AG09309 (cell line): ENCODE measurements at places on chromosomes 7 and 10.

- no peak for DNase-seq
Measured at GRCh38 chr7:40746841-40747556, 612.2 kb downstream of the SUGCT start.

DNA sequence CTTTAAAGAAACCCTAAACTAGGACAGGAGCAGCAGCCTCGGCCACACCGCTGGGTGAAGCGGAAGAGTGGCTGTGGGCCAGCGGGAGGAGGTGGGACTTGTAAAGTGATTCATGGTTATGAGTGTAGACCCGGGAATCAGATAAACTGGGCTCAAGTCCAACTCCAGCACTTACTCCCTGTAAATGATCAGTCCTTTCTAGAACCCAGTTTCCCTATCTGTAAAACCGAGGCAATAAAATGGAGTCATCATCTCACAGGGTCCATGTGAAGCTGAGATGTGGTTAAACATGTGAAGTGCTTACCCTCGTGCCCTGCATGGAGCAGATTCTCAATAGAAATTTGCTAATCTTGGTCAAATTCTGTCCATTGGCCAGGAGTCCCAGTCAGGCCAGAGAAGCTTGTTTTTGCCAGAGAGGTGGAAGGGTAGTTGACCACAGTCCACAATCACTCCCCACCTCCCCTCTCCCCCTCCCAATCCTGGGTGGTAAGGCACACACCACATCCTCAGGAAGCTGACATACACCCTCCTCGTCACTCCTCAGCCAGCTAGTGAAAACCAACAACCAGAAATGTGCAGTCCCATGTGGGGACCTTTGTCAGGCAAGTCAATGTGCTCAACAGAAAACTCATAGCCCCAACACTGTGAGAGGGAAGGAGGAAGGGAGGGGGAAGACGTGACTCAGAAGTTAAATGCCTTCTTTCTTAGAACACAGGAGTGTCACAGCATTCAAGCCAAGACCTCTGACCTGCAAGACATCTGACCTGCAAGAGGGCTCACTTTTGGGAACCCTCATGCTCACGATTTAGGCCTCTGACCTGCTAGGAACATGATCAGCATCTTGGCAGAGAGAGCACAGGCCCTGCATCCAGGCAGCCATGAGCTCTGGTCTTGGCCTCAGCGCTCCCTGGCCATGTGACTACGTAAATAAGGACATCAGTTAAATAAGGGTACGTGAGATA lies 145.1 kb downstream of the PLXNA4 start:
- DNase-seq: peak; percentile 83

- no peak for DNase-seq
Measured at GRCh38 chr7:112137141-112138101, 68.8 kb downstream of the DOCK4 start.

GRCh38 chr10:118173296-118173695 lies 126.6 kb upstream of the RAB11FIP2 start:
- DNase-seq: no peak

DNA sequence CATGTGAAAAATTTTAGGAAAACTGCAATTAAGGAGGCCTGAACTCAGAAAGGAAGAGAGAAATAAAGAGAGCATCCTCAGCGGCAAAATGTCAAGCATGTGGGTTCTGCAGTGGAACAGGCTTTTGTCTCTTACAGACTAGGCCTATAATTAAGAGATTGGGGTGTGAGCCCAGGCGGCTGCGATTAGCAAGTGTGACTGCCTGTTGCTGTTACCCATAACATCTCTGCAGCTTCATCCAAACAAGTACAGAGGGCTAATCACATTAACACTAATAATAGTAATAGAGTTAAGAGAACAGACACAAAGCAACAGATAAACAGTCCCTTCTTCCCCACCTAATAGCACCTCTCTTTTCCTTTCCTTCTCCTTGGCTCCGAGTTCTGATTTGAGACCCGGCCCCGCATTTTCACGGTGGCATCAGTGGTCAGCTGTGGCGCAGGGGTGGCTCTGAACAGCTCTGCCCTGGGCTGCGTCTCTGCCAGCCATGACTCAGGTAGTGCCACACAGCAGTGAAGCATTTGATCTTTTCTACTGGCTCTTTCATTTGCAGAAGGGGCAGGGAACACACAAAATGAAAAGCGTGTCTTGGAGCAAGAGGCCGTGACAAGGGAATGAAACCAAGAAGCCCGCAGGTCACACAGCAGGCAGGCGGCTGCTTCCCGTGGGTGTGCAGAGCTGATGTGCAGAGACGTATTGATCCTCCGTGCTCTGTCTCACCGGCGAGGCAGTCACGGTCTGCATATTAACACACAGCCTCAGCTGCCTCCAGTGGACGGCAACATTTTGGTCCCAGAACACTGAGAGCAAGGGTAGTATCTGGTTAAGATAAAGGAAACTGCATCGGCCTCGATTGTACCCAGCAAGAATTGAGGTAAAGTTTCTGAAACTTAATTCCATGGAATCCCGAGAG lies 103.1 kb downstream of the KLF6 start:
- DNase-seq: no peak

DNA sequence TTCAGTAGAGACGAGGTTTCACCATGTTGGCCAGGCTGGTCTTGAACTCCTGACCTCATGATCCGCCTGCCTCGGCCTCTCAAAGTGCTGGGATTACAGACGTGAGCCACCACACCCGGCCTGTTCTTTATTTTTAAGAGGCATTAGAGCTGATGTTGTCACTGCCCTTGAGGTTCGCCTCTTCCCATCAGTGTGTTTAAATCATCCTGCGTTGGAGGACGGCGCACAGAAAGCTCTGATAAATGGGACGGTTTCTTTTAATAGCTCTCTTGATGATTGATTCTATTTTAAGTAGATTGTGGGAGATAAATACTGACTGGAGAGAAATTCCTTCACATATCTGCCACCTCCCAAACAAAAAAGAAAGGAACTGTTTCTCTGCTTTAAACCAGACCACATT lies 29.0 kb downstream of the UPP1 start:
- no peak for DNase-seq

- DNase-seq: peak; percentile 40
Measured at GRCh38 chr10:116891208-116891607, 41.9 kb downstream of the ENO4 start.

DNA sequence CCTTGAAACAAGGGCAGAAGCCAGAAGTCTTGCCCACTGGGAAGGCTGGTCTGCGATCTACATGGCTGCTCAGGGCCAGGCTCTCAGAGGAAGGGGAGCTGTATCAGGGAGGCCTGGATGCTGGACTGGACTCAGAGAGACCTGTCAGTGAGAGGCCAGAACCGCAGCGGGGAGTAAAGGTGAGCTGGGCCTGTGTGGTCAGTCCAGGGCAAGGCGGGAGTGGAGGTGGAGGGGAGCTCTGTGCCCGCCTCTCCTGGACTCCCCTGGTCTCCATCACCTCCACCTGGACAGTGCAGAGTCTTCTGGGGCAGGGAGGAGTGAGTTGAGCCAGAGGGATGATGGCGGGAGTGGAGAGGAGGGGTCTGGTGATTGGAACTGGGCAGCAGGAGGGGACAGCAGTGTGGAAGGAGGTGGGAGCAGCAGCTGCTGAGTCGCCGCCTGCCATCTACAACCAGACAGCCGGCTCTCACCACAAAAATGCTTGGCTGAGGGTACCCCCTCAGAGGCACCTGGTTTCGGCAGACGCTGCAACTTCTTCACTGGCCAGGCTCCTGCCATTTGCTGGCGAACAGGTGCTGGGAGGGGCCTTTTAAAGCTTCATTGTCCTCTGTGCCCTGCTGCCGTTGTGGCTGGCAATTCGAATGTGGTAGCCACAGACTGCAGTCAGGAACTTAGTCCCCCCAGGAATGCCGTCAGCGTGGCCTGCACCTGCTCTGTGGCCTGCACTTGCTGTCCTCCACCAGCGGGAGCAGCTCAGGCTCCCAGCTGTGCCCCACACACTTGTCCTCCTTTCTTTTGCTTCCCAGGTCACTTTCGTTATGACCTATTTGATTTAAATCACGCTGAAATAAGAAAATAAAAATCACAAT lies 3.5 kb downstream of the RASSF4 start:
- no peak for DNase-seq

- no peak for DNase-seq
Measured at GRCh38 chr7:129188372-129188891, at the start of gene SMO. TSS of gene SMO (plus strand) at chr7:129188633. CDS start at chr7:129189152, 519 bp downstream.

GRCh38 chr10:67802767-67803538 lies 35.0 kb downstream of the DNAJC12 start:
- no peak for DNase-seq

DNA sequence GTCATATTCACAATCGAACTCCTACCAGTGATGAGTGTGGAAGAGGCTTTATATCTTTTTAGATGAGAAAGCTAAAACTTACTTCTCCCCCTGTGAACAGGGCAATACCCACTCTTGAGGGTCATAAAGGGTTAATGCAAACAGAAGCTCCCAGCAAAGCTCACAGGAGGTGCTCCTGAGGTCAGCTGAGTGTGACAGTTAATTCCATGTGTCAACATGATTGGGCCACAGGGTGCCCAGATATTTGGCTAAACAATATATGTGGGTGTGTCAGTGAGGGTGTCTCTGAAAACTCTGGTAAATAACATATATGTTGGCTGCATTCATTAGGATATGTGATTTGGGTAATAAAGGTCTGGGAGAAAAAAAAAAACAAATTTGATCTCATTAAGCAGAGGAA lies 86.0 kb downstream of the HIP1 start:
- DNase-seq: no peak

- no peak for DNase-seq
Measured at GRCh38 chr10:102627291-102627735, 17.0 kb upstream of the TRIM8 start.

- DNase-seq: no peak
Measured at GRCh38 chr7:109641445-109641844, 1071.8 kb downstream of the DNAJB9 start.

DNA sequence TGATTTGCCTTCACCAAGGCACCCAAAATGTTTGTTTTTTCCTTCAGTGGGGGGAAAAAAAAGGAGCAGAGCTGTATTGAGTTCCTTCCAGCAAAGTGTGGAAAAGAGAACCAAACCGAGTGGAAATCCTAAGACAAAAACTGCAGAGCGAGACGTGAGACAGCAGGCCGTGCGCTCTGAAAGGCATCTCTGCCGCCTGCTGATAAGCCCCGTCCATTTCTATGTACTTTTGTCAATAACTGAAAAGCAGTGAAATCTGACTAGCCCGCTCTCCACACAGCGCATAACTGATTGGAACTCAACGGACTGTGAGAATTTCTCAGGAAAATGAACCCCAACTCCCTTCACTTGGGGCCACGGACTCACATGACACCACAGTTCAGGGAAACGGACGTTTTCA lies 83.2 kb downstream of the COBL start:
- DNase-seq: no peak

DNA sequence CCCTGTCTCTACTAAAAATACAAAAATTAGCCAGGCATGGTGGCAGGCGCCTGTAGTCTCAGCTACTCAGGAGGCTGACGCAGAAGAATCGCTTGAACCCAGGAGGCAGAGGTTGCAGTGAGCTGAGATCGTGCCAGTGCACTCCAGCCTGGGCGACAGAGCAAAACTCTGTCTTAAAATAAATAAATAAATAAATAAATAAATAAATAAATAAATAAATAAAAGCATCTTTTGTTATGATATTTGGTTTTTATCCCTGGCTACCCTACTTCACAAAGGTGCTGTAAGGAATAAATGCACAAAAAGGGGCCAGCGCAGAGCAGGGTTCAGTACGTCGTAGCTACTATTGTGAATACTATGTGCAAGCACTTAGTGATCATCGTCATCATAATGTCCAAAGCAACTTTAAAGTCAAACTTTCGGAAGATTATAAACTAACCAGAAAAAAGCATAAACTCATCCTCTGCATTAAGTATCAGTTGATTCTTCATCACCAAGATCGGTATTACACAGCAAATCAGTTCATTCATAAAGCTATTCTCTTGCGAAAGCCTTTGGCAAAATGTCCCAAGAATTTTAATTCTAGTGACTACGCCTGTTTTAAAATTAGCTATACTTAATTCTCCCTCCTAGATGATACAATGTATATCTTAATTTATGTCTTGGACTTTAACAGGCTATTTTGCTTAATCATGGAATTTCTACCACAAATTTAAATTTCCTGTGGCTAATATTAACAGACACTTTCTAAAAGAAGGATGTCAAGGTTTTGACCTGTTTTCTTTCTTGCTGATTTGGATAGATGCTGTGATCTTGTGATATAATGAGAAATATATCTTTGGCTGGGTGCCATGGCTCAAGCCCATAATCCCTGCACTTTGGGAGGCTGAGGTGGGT lies 7.6 kb upstream of the NFE2L3 start:
- no peak for DNase-seq

DNA sequence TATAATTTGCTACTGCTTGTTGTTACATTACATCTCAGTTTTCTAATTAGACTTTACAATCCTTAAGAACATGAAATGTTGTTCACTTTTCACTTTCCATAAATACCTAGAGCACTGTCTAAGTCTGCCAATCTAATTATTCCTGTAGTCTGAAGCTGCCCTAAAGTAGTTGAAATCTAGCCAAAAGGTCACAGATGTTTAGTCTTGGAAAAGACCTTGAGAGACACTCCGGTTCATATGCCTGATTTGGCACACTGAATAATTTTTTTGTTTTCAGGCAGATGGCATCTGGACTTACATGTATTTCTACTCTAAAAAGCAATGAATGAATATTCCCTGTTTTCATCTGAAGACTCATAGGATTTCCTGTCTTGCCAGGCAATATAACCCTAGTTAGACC lies 359.1 kb downstream of the ANKRD7 start:
- no peak for DNase-seq

- no peak for DNase-seq
Measured at GRCh38 chr10:23171232-23171876, 20.8 kb upstream of the PTF1A start.

- no peak for DNase-seq
Measured at GRCh38 chr10:70560511-70560941, 42.0 kb downstream of the PRF1 start.

DNA sequence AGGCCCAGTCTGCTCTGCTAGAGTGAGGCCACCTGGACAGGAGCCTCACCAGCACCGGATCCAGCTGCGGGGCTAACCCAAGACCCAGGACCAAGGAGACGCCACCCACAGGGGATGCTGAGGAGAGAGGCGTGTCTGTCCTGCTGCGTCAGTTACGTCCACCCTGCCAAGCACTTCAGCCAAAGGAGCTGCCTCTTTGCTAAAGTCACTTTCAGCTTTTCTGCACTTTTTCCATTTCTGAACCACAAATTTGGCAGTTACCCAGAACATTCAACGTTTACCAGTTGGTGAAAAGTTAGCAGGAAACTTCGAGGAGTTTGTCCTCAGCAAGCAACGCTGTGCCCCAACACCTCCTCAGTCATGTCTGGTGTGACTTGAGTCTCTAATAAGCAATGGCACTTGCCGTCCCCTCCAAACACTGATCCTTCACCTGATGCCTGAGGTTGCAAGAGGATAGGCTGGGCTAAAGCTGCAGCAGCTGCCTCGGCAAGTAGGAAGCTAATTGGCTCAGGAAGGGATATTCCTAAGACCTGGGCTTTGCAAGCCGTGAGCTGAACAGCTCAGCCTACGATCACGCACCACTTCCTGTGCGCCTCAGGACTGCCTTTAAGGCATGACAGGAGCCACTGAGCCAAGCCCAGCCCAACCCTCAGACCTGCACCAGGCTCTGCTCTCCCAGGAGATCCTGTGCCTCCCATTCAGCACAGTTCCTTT lies 40.1 kb downstream of the KCNH2 start:
- no peak for DNase-seq

GRCh38 chr7:88910516-88910915 lies 115.0 kb upstream of the TEX47 start:
- DNase-seq: no peak

- DNase-seq: no peak
Measured at GRCh38 chr7:107854454-107854853, 36.5 kb upstream of the DLD start.

GRCh38 chr7:110522061-110522760 lies 568.7 kb upstream of the LRRN3 start:
- DNase-seq: no peak
